Kidney tubule cell (primary cell): ENCODE measurements at places on chromosomes 4 and X.

DNA sequence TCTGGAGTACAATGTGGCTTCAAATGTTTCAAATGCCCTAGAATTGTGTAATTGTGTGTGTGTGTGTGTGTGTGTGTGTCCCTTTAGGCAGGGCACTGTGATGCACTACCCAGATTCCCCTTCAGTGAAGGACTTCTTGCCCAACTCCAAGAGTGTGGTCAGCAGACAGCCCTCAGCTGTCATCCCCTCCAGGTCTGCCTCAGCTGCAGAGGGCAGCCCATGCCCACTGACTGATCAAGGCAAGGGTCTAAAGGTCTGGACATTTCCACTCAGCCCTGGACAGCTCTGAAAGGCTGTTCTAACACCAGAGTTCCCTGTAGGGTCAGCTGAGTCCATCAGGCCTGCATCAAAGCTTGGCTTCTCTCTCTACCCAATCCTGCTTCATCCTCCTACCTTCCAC lies 83.9 kb upstream of the USP9X start:
- DNase-seq, result no peak

- DNase-seq, result no peak
Observed at GRCh38 chr4:2642968-2643367, 106.5 kb downstream of the FAM193A start.

DNA sequence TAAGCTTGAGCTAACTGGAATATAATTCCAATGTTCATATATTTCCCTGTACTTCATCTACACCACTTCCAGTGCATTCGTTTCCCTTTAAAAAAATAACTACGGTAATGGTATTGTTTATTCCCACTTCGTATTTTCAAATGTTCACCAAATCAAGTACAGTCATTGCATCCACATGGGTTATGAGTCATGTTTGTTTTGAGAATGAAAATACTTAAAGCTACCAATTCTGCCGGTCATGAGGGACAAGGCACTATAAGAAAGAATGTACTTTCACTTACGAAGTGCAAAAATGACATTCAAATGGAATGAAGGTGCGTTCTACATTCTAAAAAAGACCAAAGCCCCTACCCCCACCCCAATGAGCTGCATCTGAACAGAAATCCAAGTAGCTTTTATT lies 174.4 kb upstream of the FGF13 start:
- peak; percentile 28 for DNase-seq

- peak; percentile 37 for DNase-seq
Observed at GRCh38 chrX:83469551-83469950, 38.5 kb upstream of the POU3F4 start.

GRCh38 chr4:186201535-186202230 lies 10.3 kb downstream of the CYP4V2 start:
- peak; percentile 61 for DNase-seq

- DNase-seq, result peak; percentile 93
Observed at GRCh38 chr4:119209077-119209476, 3.4 kb upstream of the USP53 start.

GRCh38 chr4:99300934-99301333 lies 10.1 kb upstream of the ADH1A start:
- peak; percentile 67 for DNase-seq

DNA sequence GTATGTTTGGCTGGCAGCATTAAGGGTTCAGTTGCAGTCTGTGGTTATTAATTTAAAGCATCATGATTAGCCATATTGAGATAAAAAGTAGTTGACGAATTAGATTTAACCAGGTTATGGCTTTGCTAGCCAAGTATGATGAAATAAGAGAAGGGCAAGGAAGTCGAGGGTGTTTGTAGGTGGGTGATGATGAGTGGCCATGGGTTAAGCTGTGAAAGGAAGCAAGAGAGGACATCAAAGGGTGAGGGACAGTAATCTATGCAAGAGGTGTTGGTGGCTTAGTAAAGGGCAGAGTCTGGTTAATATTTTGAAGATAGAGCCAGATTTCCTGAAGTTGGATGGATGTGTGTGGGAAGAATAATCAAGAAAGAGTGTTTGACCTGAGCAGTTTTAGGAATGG lies 44.5 kb downstream of the STIM2 start:
- DNase-seq, result no peak

GRCh38 chr4:184744236-184744635 lies 10.3 kb upstream of the CENPU start:
- DNase-seq, result no peak

- DNase-seq, result no peak
Observed at GRCh38 chr4:83981156-83981555, 445.2 kb downstream of the GPAT3 start.

DNA sequence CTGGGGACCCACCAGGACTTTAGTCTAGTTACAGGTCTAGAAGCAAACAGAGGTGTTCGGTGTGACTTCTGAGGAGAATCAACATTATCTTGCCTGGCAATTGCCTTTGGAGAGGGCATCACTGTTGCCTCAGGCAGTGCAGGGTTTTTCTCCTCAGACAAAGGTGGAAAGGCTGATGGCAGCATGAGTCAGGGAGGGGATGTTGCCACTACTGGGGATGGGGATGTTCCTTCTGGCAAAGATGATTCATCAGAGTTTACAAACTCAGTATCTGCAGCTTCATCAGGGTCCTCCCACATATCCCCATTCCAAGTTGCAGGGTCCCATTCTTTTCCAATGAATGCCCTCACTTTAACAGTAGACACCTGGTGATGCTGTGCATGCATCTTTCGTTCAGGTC lies 91.3 kb upstream of the GALNTL6 start:
- no peak for DNase-seq

DNA sequence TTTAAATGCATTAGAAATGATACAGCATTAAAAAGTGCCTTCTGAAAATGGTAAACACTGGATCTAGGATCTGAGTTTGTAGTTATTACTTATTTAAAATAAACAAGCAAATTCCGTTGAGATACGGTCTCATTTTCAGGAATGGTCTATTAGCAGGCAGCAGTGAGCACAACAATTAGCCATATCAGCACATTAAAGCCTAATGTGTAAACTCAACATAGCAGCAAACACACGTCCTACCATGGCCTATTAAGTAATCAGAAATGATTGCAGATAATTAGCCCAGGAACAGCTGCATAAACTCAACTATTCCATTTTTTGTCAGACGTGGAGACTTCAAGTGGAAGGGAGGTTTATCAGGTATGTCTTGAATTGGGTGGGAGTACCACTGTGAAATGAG lies 61.8 kb downstream of the NEIL3 start:
- DNase-seq, result no peak

- DNase-seq, result no peak
Observed at GRCh38 chrX:42664680-42665079, 113.3 kb downstream of the PPP1R2C start.

GRCh38 chr4:10031668-10032590 lies 10.6 kb upstream of the SLC2A9 start:
- peak; percentile 32 for DNase-seq

- no peak for DNase-seq
Observed at GRCh38 chrX:16989750-16990149, 43.3 kb downstream of the REPS2 start.

GRCh38 chr4:13570916-13571315 lies 26.6 kb upstream of the NKX3-2 start:
- DNase-seq, result no peak

GRCh38 chrX:49309401-49309981 lies 6.0 kb downstream of the GAGE10 start:
- DNase-seq, result peak; percentile 36

DNA sequence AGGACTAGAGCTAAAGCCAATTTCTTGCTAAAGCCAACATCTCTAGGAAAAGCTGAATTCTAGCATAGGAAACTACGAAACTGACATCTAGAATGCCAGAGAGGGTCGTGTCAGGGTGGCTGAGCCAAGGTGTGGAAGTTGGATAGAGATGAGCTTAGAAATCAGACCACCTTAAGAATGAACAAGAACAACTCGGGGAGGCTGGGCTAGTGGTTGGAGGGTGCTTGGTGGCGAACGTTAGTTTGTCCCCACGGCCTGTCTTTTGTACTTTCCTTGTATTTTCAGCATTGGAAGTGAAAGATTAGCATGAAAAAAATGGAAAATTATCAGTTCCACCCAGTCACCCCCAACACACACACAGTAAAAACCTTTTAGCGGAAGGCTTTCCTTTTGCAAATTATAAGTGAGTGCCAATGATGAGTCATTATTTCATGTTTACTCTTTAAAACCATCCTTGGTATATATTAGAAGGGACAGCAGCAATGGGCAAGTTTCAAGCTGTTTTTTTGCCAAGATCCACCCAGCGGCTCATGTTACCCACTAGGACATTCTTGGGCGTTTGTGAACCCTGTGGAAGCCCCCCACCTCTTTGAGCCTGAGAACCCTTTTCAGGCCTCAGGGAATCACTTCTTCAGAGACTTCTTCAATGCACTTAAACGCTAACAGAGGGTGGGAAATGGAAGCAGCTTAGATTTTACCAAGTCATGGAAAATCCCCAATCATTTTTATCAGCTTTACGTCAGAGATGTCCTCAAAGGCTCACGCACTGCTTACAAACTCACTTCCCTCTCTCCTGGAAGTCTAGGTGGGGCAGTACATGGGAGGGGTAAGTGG lies 4.9 kb upstream of the PPEF1 start:
- no peak for DNase-seq

GRCh38 chr4:158787709-158788475 lies 19.1 kb downstream of the FNIP2 start:
- DNase-seq, result no peak

DNA sequence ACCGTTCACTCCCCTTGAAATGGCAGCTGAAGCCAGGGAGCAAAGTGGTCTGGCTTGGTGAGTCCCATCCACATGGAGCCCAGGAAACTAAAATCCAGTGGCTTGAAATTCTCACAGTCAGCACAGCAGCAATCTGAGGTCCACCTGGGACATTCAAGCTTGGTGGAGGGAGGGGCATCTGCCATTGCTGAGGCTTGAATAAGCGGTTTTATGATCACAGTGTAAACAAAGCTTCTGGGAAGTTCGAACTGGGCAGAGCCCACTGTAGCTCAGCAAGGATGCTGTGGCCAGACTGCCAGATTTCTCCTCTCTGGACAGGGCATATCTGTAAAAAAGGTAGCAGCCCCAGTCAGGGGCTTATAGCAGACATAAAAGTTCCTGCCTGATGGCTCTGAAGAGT lies 15.5 kb upstream of the FAAH2 start:
- DNase-seq, result no peak

DNA sequence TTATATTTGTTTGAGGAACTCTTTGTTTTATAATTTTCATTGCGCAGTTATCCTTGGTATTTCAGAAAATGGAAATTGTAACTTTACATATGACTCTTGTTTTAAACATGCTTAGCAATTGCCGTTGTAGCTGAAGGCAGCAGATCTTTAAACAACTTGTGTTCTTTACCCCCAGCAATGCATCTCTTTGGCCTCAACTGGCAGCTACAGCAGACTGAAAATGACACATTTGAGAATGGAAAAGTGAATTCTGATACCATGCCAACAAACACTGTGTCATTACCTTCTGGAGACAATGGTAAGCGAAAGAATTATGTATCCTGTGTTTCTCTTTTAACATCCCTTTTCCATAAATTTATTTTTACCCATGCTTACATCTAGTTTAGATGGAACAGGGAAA lies 263.6 kb downstream of the DCTD start:
- DNase-seq, result peak; percentile 28

DNA sequence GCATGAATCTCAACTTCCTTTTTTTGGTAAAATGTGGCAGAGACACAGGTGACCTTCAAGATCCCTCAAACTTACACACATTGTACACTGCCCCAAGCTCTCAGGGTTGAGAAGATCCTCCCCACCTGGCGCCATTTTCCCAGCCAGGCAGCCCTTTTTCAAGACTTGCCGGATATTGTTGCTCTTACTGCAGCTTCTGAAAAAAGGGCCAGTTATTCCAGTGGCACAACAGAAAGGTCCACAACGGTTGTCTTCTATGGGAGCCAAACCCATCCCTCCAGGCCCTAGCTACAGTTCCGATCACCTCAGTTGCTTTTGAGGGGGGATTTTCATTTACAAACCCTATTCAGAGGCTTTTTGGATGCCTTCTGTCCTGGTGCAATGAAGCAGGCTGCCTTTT lies 101.1 kb downstream of the CHIC2 start:
- no peak for DNase-seq

DNA sequence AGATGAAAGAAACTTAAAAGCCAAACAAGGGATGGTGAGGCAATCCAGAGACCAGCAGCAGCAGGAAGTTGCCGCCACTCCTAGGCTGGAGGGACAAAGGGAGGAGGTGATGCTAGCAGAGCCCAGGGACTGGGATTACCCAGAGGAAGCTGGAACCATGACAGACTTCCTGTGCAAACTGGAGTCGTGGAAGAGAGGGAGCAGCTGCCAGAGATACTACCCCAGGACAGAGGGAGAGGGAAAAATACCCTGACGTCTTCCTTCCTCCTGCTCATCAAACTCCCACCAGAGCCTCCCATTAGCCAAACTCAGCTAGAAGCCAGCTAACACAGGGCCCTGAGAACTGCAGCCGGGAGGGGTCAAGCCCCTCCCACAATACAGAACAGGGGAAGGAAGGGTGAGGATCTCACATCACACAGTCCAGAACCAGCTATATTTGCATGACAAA lies 101.2 kb upstream of the KLF3 start:
- DNase-seq, result peak; percentile 20

- peak; percentile 7 for DNase-seq
Observed at GRCh38 chr4:68218044-68218443, 27.4 kb downstream of the TMPRSS11B start.

- DNase-seq, result no peak
Observed at GRCh38 chr4:154643493-154643892, 31.0 kb upstream of the FGG start.

DNA sequence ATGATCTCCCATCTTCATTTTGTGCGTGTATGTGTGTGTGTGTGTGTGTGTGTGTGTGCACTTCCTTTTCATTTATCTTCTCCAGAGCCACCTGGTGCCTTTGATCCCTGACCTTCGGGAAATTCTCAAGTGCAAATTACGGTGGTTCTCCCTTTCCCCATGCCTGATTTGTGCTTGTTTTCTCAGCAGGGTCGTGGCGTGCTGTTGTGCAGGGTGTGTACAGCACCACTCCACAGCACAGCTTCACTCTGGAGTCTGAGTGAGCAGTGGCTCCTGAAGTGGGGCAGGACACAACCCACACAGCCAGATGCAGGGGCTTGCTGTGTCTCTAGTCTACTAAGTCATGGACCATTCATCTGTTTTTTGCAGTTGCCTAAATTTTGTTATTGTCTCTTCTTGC lies 114.2 kb upstream of the TBC1D9 start:
- no peak for DNase-seq

GRCh38 chr4:145171911-145172310 lies 8.5 kb downstream of the OTUD4 start:
- no peak for DNase-seq

GRCh38 chr4:169279108-169279507 lies 8.4 kb upstream of the SH3RF1 start:
- no peak for DNase-seq

- no peak for DNase-seq
Observed at GRCh38 chr4:147994491-147995385, 262.9 kb downstream of the ARHGAP10 start.
